NCI-H1694 treated with DMSO at 0.1 percent for 48 hours (cell line): ENCODE measurements at places on chromosomes 12 and 14.

DNA sequence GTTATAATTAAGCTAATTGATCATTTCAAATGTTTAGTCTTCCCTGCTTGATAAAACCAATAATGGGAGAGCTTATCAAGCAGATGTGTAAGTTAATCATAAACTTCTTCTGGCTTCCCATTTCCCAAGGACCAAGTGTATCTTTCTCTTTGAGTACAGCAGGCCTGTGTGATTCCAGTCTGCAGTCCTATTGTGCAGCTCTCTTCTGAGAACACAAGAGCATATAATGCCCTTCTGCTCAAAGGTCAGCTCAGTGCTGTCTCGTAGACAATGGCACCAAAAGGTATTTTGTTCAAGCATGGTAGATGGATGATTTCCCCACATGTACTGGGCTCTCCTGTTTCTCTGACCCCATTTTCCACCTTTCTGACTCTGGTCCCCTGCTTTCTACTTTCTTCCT lies 101.8 kb upstream of the DYRK2 start:
- DNase-seq = no peak

GRCh38 chr14:67820428-67820971 lies 921 bp downstream of the RAD51B start:
- no peak for DNase-seq

GRCh38 chr14:61537563-61538463 lies 157.5 kb upstream of the HIF1A start:
- DNase-seq = no peak

GRCh38 chr12:113896194-113896593 lies 69.9 kb downstream of the RBM19 start:
- no peak for DNase-seq

DNA sequence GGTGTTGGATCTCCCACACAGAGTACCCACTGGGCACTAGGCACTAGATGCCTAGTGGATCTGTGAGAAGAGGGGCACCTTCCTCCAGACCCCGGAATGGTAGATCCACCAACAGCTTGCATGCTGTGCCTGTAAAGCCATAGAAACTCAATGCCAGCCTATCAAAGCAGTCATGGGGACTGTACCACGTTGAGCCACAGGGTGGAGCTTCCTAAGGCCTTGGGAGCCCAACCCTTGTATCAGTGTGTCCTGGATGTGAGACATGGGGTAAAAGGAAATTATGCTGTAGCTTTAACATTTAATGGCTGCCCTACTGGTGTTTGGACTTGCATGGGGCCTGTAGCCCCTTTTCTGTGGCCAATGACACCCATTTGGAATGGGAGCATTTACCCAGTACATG lies 1024.9 kb downstream of the TMEM121 start:
- no peak for DNase-seq

- DNase-seq = no peak
These were observed 106.4 kb upstream of the SYT10 start for GRCh38 chr12:33546004-33546403.

DNA sequence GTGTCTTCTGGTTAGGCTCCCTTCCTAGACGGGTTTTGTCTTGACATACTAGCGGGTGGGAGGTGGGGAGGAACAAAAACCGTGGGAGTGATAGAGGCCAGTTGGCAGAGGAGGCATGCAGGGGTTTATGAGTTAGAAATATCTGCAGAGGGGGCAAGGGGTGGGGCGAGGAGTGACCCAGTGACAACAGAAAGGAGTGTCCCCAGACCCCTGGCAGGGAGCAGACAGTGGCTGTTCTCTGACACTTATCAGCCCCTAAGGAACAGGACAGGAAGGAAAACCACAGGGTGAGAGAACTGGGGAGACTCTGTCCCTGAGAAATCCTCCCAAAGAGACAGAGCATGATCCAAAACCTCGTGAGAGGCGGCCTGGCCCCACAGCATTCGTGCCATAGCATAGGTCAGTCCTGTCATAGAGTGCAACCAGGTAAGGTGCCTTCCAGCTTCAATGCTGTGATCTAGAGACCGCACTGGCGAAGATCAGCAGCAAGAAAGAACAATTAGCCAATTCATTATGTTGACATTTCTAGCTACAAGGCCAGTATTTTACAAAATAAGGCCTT lies 141.4 kb downstream of the CRADD start:
- no peak for DNase-seq

GRCh38 chr12:57621497-57622292 lies 10.5 kb downstream of the ARHGEF25 start:
- DNase-seq = peak; percentile 20

- peak; percentile 61 for DNase-seq
These were observed 165.8 kb downstream of the CALM1 start for GRCh38 chr14:90562652-90563051.

GRCh38 chr12:71602761-71603577 lies 60.7 kb downstream of the ZFC3H1 start:
- DNase-seq = no peak

- no peak for DNase-seq
These were observed 329.8 kb upstream of the OR4E1 start for GRCh38 chr14:22003461-22003860.

DNA sequence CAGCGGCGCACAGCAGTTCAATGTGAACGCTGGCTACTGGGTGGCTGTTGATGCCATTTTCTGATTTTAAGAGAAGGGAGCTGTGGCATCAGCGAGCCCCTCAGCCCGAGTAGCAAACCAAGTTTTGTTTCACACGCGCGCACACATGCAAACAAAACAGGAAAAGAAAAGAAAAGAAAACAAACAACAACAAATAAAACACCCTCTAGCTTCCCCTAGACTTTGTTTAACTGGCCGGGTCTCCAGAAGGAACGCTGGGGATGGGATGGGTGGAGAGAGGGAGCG lies 540 bp downstream of the PAX9 start:
- DNase-seq = no peak

- no peak for DNase-seq
These were observed 106.2 kb downstream of the CRACR2A start for GRCh38 chr12:3646561-3647241.

GRCh38 chr12:68158432-68158831 lies 1.1 kb downstream of the IFNG start:
- peak; percentile 21 for DNase-seq

- DNase-seq = no peak
These were observed 449.9 kb downstream of the DPF3 start for GRCh38 chr14:72443991-72444441.

DNA sequence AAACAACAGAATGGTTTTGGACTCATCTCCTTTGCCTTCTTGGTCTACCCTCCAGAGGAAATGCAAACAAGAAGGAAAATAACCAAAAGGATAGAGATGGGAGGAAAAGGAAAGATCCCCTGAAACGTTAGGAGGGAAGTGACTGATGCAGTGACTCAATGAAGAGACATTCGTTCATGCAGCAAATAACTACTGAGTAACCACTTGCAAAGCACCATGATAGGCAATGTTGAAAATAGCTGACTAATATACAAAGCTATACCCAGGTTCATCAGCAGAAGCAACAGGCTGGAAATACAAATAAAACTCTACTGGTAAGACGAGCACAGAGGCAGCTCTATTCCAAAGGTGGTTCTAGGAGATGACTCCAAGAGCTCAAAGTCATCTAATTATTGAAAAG lies 41.8 kb downstream of the R3HDM2 start:
- no peak for DNase-seq

GRCh38 chr14:104681689-104682074 lies 7.7 kb upstream of the INF2 start:
- DNase-seq = no peak

DNA sequence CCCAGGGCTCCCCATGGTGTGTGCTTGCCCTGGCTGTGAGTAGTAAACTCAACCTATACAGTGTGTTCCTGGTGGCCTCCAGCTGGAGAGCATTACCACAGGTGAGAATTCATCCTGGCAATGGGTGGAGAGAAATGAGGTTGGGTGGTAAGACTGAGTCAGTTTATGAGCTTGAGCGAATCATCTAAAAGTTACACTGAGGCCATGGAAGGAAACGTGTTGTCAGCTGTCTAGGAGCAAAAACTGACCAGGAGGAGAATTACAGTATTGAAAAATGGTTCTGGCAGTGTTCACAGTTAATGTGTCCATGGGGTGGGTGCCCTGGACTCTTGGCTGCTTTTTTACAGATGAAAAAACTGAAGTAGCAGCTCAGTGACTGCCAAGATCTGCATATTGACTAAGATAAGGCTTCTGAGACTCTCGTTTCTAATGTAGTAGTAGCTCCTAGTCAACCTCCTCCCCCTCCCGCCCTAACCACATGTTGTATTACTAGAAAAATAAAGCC lies 202.0 kb upstream of the AMIGO2 start:
- no peak for DNase-seq

GRCh38 chr14:51023964-51024363 lies 70.9 kb downstream of the TRIM9 start:
- no peak for DNase-seq

DNA sequence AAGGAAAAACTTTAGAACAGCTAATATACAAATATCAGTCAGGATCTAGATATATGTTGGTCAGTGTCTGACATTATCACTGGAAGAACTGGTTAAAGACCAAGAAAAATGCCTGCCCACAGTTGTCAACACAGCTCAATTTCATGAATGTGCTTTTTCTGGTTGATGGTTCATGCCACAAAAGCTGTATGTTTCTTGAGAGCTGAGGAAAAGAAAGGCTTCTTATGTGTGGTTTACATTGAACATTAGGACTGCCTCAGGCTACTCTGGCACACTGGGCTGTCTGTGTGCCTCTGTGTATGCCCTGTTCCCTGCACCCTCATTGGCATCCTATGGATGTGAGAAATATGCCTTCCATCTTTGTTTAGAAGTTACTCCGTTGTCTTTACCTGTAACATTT lies 218.8 kb upstream of the RGS6 start:
- no peak for DNase-seq

DNA sequence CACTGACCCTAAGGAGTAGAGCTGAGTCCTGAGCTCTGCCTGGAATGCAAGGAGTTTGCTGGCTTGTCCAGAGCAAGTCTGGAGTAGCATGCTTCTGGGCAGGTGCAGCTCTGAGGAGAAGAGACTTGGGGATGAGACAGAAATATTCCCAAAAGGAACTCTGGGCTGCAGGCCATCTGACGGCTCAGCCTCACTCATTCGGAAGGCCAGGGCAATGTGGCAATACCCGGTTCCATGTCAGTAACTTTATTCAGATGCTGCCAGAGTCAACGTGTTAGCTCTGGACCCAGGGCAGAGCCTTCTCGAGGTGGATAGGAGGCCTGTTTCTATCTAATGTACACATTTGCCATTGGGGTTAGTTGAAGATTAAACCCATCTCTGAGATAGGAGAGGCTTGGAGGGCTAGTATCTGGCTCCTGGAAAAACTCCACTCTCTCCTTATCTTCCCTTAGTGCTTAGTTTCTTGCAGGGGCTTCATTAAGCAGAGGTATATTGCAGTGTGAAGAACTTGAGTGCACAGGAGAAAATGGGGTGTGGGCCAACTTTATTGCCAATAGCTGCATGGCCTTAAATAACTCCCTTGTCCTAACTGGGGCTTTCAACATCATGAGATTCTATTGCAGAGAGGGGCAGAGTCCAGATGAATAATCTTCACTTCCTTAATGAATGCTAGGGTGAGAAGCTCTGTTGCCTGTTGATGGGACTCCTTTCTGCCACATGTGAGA lies 65.6 kb downstream of the NTF3 start:
- no peak for DNase-seq
